Activated CD4-positive, alpha-beta memory T cell treated with anti-CD3 and anti-CD28 coated beads, Interleukin-2, amount 10 ng/mL, durations not matched to agents 7 days and 5 days (primary cell): ENCODE measurements at places on chromosomes 12 and 14. TPM values are rescaled to one million over a fixed set of nuclear protein-coding genes. Genes with fewer than 3 reads are reported as not detected.

HOXC4 gene
- total RNA-seq: 0.15 TPM

INSM2 gene
- not detected for total RNA-seq

GRCh38 chr14:96798956-96799355, 1.8 kb downstream of the VRK1 start:
- no peaks in the 10 kb centered on the region for H3K36me3 ChIP-seq
- H3K27me3 ChIP-seq: peaks cover 4% of the 10 kb centered on the region
- no peak for DNase-seq
- H3K27ac ChIP-seq: no peak overlapping the region

DNA sequence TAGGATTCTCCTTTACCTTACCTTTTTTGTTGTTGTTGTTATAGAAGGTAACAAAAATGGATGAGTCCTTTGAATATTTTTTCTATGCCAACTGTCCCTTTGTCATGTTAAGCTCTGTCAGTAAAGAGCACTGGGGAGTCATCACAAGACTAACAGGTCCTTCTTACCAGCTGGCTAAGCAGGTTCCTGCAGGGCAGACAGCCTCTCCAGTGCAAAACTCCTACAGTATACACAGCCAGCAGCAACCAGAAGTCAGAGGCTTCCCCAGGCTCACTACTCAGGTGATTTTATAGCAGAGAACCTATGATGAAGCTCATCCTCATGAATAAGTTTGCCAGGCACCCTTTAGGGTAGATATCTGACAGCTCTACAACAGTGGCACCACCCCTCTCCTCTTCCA, 271.1 kb downstream of the RERGL start:
- H3K36me3 ChIP-seq: no peaks in the 10 kb centered on the region
- no peaks in the 10 kb centered on the region for H3K27me3 ChIP-seq
- H3K4me3 ChIP-seq: no peak overlapping the region
- no peaks in the 10 kb centered on the region for H3K4me1 ChIP-seq
- no peak for DNase-seq
